ENCODE measurements at places on chromosomes 3 and 15.
A peak's percentile ranks its signal among the peaks of the same experiment; 100 is the strongest.

DNA sequence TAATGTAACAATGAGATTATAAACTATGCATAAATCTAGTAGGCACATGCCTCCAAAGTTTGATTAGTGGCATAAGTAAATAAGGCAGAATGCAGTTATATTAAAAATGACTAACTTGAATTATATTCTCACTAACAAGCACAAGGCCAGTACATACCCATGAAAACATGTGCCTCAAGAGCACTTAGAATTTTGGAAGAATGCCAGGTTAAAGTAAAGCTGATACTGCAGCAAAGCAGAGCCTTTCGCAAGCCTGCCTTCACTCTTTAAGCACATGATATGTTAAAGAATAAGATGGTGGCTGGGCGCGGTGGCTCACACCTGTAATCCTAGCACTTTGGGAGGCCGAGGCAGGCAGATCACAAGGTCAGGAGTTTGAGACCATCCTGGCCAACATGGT lies 49.0 kb downstream of the KBTBD12 start:
- DNase-seq, result no peak

GRCh38 chr3:120742849-120743365 lies 363 bp downstream of the GTF2E1 start:
- DNase-seq, result peak; percentile 13

DNA sequence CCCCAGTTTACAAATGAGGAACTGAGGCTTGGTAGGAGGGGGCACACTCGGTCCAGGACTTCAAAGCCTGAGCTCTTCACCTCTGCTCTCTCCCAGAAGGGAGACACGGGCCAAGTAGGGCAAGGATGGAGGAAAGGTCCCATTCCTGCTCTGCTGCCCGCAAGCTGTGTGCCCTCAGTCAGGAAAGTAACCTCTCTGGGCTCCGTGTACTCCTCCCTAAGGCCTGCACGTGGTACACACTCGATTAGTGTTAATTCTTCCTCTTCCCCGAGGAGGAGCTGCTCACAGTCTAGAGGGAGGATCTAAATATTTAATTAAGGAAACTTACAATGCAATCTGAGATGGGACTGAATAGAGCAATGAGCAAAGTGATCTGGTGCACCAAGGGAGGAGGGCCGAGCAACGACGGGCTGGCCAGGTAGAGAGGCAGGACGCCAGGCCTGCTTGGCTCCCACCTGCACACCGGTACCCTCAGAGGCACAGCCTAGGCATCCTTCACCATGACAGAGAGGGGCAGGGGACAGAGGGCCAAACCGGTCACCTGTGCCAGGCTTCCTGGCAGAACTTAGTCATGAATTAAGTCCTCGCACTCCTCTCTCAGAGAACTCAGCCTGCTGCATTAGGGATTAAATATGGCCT lies 47.2 kb upstream of the IQSEC1 start:
- DNase-seq, result no peak

DNA sequence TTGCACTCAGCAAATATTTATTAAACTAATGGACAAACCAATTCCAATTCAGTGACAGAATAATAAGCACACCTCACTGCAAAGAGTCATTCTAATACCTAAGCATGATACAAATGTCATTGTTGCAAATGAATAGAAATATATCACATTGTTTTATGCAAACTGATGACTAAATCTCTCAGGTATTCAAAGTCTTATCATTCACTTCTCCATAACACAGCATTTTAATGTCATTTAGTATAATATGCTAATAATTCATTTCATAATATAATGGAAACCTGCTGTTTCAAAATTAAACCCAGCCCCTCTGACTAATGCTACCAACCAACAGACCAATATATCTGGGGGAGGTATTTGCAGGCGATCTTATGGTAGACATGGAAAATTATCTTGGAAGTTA lies 71.8 kb downstream of the FGF7 start:
- no peak for DNase-seq

GRCh38 chr3:138375447-138375846 lies 27.1 kb downstream of the MRAS start:
- no peak for DNase-seq

DNA sequence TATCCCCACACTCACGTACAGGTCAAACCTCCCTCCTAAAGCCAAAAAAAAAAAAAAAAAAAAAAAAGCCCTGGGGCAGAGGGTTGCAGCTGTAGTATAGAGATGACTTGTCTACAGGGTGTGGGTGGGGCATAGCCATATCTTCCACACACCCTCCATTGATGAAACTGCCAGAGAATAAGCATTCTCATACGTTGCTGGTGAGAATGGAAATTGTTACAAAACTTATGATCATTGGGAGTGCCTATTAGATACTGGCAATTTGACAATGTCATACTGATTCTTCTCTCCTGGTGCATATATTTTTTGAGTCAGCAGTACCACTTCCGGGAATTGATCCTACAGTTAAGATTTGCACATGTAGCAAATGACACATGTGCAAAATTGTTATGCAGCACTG lies 11.0 kb upstream of the CTNNB1 start:
- peak; percentile 62 for DNase-seq

- DNase-seq, result no peak
Measured at GRCh38 chr3:5799398-5799797, 611.9 kb downstream of the EDEM1 start.

Data from stimulated activated CD4-positive, alpha-beta T cell treated with anti-CD3 and anti-CD28 coated beads, Interleukin-1b, Interleukin-23, amount 100 ng/mL, for 48 hours (primary cell).